ENCODE measurements at places on chromosomes 1 and 21.

DNA sequence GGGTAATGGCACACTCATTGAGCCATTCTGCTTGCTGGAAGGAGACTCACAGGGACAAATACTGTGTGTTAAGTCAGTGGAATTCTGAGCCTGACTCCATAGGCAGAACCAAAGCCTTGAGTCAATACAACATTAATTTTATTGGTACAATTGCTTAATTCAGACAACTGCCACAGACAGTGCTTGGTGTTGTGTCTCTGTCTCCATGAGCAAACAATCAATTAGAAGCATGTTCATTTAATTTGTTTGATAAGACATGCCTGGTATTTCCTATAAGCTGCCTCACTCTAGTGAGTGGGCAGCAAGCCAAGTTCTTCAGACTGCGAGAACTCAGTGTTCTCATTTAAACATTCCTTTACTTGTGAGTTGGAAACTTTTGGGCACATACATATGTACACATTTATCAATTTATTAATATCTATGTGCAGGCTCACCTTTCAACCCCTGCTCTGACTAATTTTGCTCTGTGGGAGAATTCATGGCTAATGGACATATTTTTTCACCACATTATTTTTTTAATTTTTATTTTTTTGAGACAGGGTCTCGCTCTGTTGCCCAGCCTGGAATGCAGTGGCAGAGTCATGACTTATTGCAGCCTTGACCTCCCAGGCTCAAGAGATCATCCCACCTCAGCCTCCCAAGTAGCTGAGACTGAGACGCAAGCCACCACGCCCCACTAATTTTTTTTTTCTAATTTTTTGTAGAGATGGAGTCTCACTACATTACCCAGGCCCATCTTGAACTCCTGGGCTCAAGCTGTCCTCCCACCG lies 4.5 kb upstream of the SRSF10 start:
- DNase-seq = no peak

- DNase-seq = no peak
Measured at GRCh38 chr1:107552781-107553180, 411.9 kb downstream of the NTNG1 start.

- no peak for DNase-seq
Measured at GRCh38 chr1:116127123-116127847, 16.1 kb downstream of the MAB21L3 start.

DNA sequence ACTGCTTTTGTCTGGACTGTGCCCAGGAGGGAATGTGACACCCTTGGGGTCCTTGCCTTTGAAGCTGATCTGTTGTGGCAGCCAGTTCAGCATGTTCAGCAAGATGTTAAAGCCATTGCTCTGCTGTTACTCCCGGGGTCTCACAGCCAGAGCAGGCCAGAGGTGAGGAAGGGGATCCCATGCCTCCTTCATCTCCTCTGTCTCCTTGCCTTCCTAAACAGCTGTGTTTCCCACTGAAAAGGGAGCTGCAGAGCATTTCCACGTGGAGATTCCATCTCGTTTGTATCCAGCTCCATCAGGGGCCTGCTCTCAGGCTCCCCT lies 135.8 kb upstream of the COL6A1 start:
- DNase-seq = no peak

DNA sequence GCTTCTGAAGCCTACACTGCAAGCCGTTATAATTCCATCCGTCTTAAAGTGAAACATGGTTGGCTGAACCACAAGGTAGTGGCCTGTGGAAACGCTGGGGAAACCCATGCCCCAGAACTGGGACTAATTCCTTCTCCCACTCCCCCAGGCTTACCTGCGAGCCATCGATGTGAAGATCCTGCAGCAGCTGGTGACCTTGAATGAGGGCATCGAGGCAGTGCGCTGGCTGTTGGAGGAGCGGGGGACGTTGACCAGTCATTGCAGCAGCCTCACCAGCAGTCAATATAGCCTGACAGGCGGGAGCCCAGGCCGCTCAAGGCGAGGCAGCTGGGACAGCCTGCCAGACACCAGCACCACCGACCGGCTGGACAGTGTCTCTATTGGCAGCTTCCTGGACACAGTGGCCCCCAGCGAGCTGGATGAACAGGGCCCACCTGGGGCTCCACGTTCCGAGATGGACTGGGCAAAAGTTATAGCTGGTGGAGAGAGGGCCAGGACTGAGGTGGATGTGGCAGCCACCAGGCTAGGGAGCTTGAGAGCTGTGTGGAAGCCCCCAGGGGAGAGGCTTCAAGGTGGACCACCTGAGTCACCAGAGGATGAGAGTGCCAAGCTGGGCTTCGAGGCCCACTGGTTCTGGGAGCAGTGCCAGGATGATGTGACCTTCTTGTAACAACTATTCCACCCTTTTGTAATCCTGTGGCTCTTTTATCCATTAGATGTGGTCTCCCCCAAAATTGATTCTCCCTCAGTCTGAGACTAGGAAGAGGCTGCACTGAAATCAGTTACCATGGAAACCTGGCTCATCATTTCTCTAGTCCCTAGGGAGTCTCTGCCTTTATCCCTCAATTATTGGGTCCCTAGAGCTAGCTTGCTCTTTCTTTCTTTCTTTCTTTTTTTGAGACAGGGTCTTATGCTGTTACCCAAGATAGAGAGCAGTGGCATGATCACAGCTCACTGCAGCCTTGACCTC lies 16.7 kb downstream of the LURAP1 start:
- DNase-seq = no peak

DNA sequence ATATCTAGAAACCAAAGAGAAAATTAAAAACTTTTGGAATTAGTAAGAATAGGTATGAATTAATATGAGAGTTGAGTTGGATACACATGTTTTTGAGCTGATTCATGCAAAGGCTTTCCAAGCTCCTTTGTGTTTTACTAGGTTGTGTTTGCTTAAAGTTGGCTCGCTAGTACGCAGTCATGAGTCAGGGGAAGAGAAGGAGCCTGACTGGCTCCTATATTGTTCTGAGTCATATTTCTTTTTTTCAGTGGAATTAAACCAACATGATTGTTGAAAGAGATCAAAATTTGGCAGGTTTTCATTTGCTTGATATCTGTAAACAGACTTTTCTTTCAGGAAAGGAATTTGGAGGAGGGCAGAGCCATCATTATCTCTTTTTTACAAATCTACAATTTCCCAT lies 66.7 kb downstream of the MAGI3 start:
- no peak for DNase-seq

GRCh38 chr1:56074007-56074651 lies 505.2 kb downstream of the PLPP3 start:
- no peak for DNase-seq

DNA sequence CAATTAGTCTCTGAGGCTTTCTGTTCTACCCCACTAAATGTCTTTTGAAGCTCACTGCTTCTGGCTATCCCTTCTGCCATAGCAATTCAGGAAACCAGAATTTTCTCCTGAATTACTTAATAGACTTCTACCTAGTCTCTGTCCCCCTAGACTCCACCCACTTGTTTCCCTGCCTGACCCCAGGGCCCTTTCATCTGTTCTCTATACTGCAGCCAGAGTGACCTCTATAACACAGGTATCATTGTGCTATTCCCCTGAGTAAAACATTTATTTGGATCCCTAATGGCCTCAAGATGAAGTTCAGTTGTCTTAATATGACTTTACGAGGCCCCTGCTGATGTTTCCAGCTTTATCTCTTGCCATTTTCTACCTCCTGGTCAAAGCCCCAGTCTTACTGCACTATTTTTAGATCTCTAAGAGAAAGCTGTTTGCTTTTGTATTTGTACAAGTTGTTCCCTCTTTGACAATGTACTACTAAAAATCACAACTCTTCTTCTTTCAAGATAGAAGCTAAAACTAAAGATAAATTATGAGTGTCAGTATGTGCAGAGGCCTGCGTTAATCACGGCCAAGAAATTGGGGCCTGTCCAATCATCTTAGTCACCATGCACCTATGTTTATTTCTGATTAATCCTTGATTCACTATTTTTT lies 54.5 kb downstream of the ATP1B1 start:
- DNase-seq = no peak

- no peak for DNase-seq
Measured at GRCh38 chr1:15476927-15477326, 1.0 kb downstream of the CELA2B start.

GRCh38 chr1:88634538-88634937 lies 49.5 kb upstream of the PKN2 start:
- DNase-seq = no peak

GRCh38 chr1:86699186-86699585 lies 5.2 kb upstream of the SH3GLB1 start:
- no peak for DNase-seq

DNA sequence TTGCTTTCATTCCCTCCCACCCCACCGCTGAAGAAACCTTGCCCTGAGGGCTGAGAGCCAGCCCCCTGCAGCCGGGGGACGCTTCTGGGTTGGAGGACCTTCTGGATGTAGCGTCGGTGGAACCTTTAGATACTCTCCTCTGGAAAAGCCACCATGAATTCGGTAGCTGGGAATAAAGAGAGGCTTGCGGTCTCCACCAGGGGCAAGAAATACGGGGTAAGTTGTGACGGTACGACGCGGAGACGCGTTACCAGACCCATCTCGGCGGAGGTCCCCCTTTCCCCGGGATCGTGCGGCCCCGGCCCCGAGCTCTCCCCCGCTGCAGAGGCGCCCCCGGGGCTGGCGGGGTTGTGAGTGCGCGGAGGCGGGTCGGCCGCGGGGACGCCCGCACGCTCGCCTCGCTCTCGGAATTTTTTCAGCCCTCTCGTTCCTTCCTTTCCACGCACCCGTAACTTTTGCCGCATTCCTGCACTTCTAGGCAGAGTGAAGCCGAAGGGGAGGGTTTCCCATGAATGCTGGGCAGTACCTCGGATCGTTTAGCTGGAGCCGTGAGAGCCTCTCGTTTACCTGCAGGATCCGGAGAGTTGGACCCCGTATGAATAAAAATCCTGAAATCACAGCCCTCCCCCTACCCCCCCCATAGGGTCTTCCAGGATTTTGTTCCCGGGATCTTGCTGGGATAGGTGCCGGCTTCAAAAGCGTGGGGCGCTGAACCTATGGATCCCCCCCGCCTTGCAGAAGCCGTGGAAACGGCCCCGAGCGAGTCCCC lies 671 bp downstream of the KIF26B start:
- peak; percentile 33 for DNase-seq

- DNase-seq = no peak
Measured at GRCh38 chr1:202150187-202150586, 5.7 kb upstream of the ARL8A start.

GRCh38 chr1:240776237-240776636 lies 164.3 kb upstream of the GREM2 start:
- no peak for DNase-seq

DNA sequence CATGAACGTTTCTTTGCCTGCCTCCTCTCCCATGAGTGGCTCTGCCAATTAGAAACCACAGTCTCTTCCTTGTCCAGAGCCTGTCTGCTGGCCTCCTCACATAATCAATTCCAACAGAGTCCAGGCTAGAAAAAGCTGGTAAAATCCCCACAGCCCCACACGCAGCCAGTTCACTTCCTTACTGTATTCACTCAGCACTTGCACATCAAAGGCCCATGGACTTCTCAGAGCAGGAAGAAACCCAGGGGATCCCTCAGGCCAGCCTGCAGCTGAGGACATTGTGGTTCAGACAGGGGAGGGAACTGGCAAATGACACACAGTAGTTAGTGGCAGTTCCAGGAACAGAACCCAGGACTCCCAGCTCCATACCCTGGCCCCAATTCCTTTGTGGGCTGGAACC lies 171.6 kb upstream of the EDN2 start:
- DNase-seq = no peak

Measured in NCI-H2171 (cell line).